MM.1S (cell line): ENCODE measurements at places on chromosomes 7 and 10.

DNA sequence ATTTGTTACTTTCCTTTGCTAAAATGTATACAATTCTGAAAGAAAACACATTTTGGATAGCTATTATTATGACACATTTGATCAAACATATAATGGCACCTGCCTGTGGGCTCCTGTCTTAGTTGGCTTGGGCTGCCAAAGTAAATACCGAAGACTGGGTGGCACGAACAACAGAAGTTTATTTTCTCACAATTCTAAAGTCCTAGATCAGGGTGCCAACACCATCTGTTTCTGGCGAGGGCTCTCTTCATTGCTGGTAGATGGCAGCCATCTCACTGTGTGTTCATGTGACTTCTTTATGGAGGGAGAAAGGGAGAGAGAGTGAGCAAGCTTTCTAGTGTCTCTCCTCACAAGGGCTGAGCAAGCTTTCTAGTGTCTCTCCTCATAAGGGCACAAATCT is 195.8 kb upstream of the FAM3C start:
- H3K4me1 ChIP-seq: no peaks in the 10 kb centered on the region
- no peaks in the 10 kb centered on the region for H3K36me3 ChIP-seq
- no peak overlapping the region for H3K4me3 ChIP-seq
- no peak overlapping the region for H3K27ac ChIP-seq

- H3K4me1 ChIP-seq: no peaks in the 10 kb centered on the region
- no peak overlapping the region for H3K4me3 ChIP-seq
- no peaks in the 10 kb centered on the region for H3K27me3 ChIP-seq
Measured at GRCh38 chr7:14822481-14822854, 80.1 kb downstream of the DGKB start.

DNA sequence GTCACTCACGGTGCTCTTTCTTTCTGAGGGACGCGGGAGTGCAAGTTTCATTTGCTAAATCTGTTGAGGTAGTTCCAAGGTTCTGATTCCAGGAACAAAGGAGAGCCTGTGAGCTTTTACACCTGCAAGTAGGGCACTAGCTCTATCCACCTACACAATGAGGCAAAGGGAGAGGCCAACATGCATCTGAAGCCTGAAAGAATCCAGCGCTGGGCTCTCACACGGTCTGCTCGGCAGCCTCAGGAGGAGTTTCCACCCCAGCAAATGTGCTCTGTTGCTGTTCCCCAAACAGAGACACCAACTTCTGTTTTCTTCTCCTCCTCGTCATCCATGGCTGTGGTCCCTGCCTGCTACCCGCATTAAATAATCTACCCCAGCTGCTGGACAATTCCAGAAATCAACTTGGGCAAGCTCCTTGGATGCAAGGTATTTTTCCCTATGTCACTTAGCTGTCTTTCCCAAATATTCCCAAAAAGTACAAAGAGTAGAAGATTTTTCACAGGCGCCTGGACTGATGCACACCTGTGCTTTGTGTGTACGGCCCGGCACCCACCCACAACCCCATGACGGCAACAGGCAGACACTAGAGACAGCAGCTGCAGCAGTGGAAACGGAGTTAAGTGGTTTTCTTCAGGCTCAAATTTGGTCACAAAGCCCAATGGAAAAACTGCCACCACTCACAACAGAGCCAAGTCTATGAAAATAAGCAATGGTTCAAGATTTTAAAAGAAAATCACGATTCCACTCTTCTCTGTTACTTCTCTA is 176.8 kb downstream of the ZMYND11 start:
- H3K36me3 ChIP-seq: no peaks in the 10 kb centered on the region
- no peaks in the 10 kb centered on the region for H3K4me1 ChIP-seq
- H3K4me3 ChIP-seq: no peak overlapping the region
- H3K27me3 ChIP-seq: no peaks in the 10 kb centered on the region

GRCh38 chr7:47771336-47771989 is 176.8 kb downstream of the PKD1L1 start:
- no peak overlapping the region for H3K27ac ChIP-seq
- DNase-seq: no peak
- H3K36me3 ChIP-seq: no peaks in the 10 kb centered on the region

- 0 out of 2 replicates have a peak, but pooled peaks cover 7% of the 10 kb centered on the region for H3K36me3 ChIP-seq
- no peak for DNase-seq
- H3K27ac ChIP-seq: no peak overlapping the region
- no peaks in the 10 kb centered on the region for H3K27me3 ChIP-seq
- no peak overlapping the region for H3K4me3 ChIP-seq
Measured at GRCh38 chr10:99610221-99610620, 10.0 kb downstream of the SLC25A28 start.

GRCh38 chr7:63867127-63867526 is 131.5 kb upstream of the ZNF722 start:
- H3K27ac ChIP-seq: no peak overlapping the region
- no peak for DNase-seq
- H3K4me3 ChIP-seq: no peak overlapping the region
- no peaks in the 10 kb centered on the region for H3K36me3 ChIP-seq

- no peaks in the 10 kb centered on the region for H3K36me3 ChIP-seq
- no peak overlapping the region for H3K4me3 ChIP-seq
- H3K4me1 ChIP-seq: no peaks in the 10 kb centered on the region
- DNase-seq: no peak
- H3K27ac ChIP-seq: no peak overlapping the region
- H3K27me3 ChIP-seq: no peaks in the 10 kb centered on the region
Measured at GRCh38 chr7:139679731-139680594, 97.8 kb downstream of the HIPK2 start.

DNA sequence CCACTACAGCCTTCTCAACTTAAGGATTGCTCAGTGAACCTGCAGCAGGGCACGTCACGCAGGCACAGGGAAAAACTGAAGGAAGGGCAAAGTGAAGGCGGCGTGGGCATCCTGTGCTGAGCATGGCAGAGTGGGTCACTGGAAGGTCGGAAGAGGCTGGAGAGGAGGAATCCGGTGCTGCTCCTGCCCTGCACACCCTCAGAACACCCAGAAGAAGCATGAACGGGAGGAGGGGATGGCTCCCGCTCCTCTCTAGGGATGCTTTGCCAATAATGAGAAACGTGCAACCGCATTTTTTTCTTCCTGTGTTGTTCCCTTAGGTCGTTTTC is 175.1 kb downstream of the TNS3 start:
- H3K27ac ChIP-seq: no peak overlapping the region
- no peaks in the 10 kb centered on the region for H3K27me3 ChIP-seq
- H3K4me3 ChIP-seq: no peak overlapping the region
- H3K36me3 ChIP-seq: peaks cover 35% of the 10 kb centered on the region
- no peaks in the 10 kb centered on the region for H3K4me1 ChIP-seq
- DNase-seq: no peak

DNA sequence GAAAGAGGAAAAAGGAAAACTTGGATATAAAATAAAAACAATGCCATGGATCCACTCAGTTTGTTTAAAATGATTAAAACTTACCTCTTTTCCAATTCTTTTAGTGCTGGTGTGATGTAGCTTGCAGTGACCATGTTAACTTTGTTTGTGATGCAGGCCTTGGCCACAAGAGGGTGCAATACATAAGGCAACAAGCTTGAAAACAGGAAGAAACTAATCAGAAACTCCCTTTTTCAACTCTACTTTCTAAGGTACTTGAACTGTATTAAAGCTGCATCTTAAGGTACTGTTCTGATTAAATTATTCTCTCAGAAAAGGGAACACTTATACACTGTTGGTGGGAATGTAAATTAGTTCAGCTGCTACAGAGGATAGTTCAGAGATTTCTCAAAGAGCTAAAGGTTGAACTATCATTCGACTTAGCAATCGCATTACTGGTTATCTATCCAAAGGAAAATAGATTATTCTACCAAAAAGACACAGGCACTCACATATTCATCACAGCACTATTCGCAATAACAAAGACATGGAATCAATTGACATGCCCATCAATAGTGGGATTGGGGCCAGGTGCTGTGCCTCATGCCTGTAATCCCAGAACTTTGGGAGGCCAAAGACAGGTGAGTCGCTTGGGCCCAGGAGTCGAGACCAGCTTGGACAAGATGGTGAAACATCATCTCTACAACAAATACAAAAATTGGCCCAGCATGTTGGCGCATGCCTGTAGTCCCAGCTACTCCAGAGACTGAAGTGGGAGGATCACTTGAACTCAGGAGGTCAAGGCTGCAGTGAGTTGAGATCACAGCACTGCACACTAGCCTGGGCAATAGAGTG is 50.9 kb downstream of the AASS start:
- H3K27ac ChIP-seq: no peak overlapping the region
- H3K36me3 ChIP-seq: no peaks in the 10 kb centered on the region
- H3K4me3 ChIP-seq: no peak overlapping the region
- H3K4me1 ChIP-seq: peaks cover 6% of the 10 kb centered on the region; the same call in 1 of the 2 replicates

GRCh38 chr7:16963044-16963443 is 81.3 kb upstream of the AGR3 start:
- H3K4me1 ChIP-seq: no peaks in the 10 kb centered on the region
- H3K27ac ChIP-seq: no peak overlapping the region
- no peak for DNase-seq
- no peaks in the 10 kb centered on the region for H3K27me3 ChIP-seq
- no peak overlapping the region for H3K4me3 ChIP-seq

DNA sequence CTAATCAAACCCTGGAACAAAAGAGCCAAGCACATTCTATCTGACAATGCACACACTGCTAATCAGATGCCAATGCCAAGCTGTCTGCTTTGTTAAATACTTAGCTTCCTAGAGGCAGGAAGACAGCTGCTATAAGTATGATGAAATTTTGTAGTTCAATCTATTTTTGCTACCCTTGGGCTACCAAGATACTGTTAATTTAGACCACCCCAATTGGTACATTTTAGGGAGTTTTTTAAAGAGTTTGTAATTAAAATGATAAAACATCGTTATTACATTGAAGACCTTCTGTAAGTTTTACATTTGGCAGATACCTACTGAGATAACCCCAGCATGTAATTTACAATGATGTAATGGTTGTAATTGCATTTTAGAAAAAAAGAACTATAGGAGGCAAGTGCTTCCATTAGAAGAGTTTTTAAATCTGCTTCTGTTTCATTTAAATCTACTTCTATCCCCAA is 268.5 kb downstream of the ADK start:
- no peak for DNase-seq
- H3K36me3 ChIP-seq: no peaks in the 10 kb centered on the region
- no peaks in the 10 kb centered on the region for H3K27me3 ChIP-seq
- H3K4me1 ChIP-seq: no peaks in the 10 kb centered on the region
- H3K4me3 ChIP-seq: no peak overlapping the region
- no peak overlapping the region for H3K27ac ChIP-seq

DNA sequence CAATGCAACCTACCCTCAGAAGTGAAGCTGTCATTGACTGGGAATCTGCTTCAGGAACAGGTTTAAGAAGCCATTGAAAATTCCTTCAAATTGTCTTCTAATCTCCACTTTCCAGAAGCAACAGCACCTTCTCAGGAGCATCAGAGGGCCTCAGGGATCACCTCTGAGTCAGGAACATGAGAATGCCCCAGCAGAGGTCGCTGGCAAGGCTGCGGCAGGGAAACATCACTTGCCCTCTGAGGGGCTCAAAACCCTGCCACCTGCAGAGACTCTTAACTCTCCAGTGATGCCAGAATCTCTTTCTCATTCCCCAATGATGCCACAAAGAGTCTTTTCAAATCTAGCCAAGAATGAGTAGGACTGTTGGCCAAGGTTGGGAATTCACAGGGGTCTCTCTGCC is 5.9 kb upstream of the MAPK8 start:
- no peaks in the 10 kb centered on the region for H3K36me3 ChIP-seq
- H3K27ac ChIP-seq: no peak overlapping the region
- H3K4me1 ChIP-seq: peaks cover 13% of the 10 kb centered on the region

DNA sequence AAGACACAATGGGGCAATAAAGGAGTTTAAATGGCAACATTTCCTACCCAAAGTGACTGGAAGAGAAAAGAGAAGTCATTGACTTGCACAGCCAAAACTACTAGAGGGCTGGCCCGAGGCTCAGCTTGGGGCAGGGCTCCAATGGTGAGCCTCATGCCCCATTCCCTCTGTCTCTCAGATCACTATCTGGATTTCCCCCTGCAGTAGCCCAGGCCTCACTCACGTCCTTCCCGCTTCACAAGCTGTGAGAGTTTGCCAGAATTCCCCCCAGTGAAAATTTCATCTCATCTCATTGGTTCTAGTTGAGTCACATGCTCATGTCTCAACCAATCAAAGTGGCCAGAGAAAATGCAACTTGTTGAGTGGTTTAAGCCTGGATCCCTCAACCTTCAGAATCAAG is 181.3 kb downstream of the WDR11 start:
- H3K4me1 ChIP-seq: no peaks in the 10 kb centered on the region
- no peak for DNase-seq
- H3K36me3 ChIP-seq: no peaks in the 10 kb centered on the region
- H3K4me3 ChIP-seq: no peak overlapping the region

GRCh38 chr10:86363184-86363832 is 3.3 kb downstream of the GRID1 start:
- no peaks in the 10 kb centered on the region for H3K4me1 ChIP-seq
- DNase-seq: no peak
- H3K4me3 ChIP-seq: no peak overlapping the region
- no peak overlapping the region for H3K27ac ChIP-seq
- H3K36me3 ChIP-seq: no peaks in the 10 kb centered on the region
- peaks cover 33% of the 10 kb centered on the region for H3K27me3 ChIP-seq

GRCh38 chr10:62352356-62352970 is 21.7 kb upstream of the ZNF365 start:
- H3K27me3 ChIP-seq: no peaks in the 10 kb centered on the region
- DNase-seq: no peak
- no peak overlapping the region for H3K4me3 ChIP-seq
- no peak overlapping the region for H3K27ac ChIP-seq
- no peaks in the 10 kb centered on the region for H3K36me3 ChIP-seq
- H3K4me1 ChIP-seq: no peaks in the 10 kb centered on the region

- H3K4me1 ChIP-seq: no peaks in the 10 kb centered on the region
- no peaks in the 10 kb centered on the region for H3K36me3 ChIP-seq
- H3K4me3 ChIP-seq: no peak overlapping the region
- no peak for DNase-seq
Measured at GRCh38 chr10:6224781-6225180, 22.0 kb downstream of the PFKFB3 start.

- no peaks in the 10 kb centered on the region for H3K27me3 ChIP-seq
- no peaks in the 10 kb centered on the region for H3K36me3 ChIP-seq
- no peaks in the 10 kb centered on the region for H3K4me1 ChIP-seq
- no peak overlapping the region for H3K27ac ChIP-seq
Measured at GRCh38 chr10:121493521-121493920, 104.7 kb downstream of the FGFR2 start.

GRCh38 chr10:97234400-97234799 is 48.6 kb upstream of the SLIT1 start:
- peak; percentile 32 for DNase-seq
- H3K27ac ChIP-seq: no peak overlapping the region
- H3K4me1 ChIP-seq: no peaks in the 10 kb centered on the region
- no peak overlapping the region for H3K4me3 ChIP-seq
- no peaks in the 10 kb centered on the region for H3K27me3 ChIP-seq

GRCh38 chr7:39321909-39322498 is 244.2 kb upstream of the YAE1 start:
- no peak for DNase-seq
- no peak overlapping the region for H3K4me3 ChIP-seq
- no peaks in the 10 kb centered on the region for H3K27me3 ChIP-seq
- no peaks in the 10 kb centered on the region for H3K36me3 ChIP-seq
- no peak overlapping the region for H3K27ac ChIP-seq
- H3K4me1 ChIP-seq: no peaks in the 10 kb centered on the region
